ENCODE measurements at places on chromosomes 5 and 9.

DNA sequence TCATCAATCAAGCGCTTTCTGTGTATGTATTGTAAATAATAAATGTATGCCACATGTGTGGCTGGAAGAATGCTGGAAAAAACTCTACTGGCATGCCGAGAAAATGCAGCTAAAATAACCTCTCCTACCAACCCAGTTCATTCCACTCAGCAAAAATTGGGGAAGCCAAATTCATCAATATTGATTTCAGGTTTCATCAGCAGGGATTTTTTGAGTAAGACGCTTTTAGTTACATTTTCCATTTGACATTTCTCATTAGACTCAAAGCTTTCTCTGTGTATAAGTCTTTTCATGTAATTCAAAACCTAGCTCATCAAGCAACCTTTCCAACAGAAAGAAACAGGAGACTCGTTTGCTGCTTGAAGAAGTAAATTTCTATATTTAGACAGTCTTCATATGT, 338.1 kb downstream of the DMRT2 start:
- DNase-seq = no peak

DNA sequence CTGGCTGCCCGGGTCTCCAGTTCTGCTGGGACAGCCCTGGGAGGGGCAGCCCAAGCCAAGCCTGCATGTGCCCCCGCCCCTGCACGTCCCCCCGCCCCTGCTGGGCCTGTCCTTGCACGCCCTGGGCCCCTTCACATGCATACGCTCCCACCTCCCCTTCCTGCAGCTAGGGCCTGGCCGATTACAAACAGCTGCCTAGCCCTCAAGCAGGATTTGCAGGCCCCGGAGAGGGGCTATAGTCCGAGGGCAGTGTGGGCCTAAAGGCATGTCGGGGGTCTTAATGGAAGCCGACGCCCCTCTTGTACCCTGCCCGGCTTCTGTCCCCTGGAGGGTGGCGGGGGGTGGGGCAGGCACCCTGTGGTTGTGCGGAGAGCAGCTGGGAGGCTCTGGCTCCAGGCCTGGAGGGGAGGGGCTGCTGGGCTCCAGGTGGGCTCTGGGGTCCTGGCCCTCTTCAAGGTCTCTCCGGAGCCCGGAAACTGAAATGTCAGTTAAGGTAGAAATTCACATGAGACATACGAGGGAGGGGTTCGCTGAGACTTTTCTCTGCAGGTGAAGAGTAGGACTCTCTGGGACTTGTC, 16.9 kb downstream of the COL5A1 start:
- no peak for DNase-seq

- no peak for DNase-seq
Observed at GRCh38 chr9:135277219-135278201, 190.0 kb downstream of the OLFM1 start.

DNA sequence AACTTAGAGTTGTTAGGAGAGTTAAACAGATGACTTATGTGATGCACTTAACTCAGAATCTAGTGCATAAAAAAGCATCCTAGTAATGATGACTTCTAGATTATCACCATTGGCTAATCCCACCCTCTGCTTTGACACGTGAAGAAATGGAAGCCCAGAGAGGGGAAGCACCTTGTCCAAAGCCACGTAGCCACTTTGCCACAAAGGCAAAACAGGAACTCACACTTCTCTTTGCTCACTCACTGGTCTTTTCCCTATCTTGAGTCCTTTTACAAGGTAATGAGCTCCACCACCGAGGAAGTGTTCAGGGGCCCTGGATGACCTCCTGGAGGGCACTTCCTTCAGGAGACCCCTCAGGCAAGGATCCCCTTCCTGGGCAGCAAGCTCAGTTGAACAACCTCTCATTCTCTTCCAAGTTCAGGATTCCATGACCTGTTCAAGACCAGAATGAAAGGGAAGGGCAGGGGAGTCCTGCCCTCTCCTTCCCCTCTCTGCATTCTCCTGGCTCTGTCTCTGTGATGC, 89.7 kb downstream of the HRH2 start:
- DNase-seq = no peak

DNA sequence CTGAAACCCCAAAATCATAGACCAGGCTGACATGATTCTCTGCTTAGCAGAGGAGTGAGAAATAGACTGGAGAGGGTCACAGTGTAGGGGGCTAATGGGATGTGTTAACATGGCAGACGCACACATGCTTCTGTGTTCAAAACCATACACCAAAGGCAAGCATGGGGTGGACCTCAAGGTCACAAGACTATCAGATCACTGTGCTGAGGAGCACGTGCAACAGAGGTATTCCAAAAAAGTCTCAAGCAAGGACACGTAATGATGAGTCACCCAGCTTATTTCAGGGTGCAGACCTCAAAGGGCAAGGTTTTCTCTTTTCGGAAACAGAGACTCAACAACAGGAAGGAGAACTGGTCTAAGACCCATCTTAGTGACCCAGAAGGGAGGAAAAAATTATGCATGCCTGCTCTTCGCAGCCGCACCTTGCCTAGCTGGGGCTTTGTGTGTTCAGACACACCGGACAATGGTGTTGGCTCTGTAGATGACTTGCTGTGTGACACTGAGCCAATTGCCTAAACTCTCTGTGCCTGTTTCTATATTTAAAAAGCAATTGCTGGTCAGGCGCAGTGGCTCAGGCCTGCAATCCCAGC, 20.3 kb downstream of the WHRN start:
- DNase-seq = no peak

- DNase-seq = no peak
Observed at GRCh38 chr9:121261755-121262154, 6.2 kb upstream of the GSN start.

- DNase-seq = no peak
Observed at GRCh38 chr5:10679336-10679988, 81.6 kb downstream of the DAP start.

DNA sequence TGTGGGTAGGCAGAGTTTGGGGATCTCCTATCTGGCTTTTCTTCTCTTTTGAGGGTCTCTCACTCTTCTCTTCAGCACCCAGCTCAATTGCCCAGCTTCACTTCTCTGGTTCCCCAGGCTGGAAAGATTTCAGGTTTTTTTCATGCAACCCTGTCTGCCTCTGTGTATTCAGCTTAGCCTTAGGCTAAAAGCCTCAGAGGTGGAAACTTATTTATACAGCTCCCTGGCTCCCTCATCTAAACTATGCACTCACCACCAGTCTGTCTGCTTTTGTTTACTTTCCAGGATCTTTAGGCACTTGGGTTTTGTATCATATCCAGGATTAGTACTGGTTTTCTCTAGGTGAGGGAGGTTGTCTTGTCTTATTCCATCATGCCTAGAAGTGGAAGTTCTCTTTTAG, 540.2 kb upstream of the TRPC7 start:
- no peak for DNase-seq

DNA sequence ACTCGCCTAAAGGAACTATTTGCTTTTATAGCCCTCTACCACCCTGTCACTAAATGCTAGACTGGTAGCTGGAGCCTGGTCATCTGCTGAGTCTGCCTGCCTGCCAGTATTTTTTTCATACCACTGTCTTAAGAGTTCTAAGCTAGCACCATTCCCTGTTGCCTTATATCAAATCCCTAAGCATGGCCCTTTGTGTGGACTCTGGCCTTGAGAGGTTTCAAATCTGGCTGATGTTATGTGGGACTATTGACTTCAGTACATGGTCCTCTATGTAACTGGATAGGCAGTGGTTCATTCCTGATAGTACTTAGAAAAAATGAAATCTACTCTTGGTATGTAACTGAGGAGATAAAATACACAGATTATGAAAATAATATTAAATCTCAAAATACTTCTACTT, 103.5 kb downstream of the PLCXD3 start:
- DNase-seq = no peak

- DNase-seq = no peak
Observed at GRCh38 chr5:20224046-20224445, 236.0 kb upstream of the CDH18 start.

DNA sequence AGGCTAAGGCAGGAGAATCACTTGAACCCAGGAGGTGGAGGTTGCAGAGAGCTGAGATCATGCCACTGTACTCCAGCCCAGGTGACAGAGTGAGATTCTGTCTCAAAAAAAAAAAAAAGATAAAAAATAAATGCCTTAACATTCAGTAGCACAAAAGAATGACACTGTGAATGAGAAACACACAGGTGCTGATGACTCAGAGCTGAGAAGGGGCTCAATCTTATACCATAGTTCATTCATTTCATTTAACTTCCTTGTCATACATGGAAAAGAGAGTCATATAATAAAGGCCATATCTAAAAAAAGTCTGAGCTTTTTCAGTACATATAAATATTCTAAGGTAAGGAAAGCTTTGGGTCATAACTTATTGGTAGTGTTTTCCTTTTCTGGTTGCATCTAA, 40.6 kb downstream of the WWC1 start:
- no peak for DNase-seq

DNA sequence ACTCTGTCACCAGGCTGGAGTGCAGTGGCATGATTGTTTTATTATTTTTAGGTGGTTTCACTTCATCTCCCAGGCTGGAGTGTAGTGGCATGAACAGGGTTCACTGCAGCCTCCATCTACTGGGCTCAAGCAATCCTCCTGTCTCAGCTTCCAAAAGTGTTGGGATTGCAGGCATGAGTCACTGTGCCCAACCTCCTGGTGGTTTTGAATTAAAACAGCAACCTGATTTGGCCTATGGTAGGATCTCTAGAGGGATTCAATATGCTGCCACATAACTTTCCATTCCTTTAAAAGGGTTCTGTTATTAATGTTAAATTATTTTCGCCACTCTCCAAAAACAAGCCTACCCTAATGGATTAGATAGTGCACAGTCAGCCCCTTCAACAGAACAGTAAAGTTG, 9.9 kb upstream of the HSPA4 start:
- DNase-seq = no peak

DNA sequence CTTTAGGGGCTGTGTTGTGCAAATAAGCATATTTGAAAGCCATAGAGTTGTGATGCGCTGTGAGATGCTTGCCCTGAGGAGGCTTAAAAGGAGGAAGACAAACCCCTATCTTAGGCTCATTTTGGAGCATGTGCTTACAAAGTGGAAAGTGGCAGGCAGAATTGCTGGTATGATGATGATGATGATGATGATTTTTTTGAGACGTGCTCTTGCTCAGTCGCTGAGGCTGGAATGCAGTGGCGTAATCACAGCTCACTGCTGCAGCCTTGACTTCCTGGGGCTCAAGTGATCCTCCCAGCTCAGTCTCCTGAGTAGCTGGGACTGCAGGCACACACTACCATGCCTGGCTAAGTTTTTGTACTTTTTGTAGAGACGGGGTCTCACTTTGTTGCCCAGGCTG, 1.7 kb downstream of the CNOT8 start:
- no peak for DNase-seq

DNA sequence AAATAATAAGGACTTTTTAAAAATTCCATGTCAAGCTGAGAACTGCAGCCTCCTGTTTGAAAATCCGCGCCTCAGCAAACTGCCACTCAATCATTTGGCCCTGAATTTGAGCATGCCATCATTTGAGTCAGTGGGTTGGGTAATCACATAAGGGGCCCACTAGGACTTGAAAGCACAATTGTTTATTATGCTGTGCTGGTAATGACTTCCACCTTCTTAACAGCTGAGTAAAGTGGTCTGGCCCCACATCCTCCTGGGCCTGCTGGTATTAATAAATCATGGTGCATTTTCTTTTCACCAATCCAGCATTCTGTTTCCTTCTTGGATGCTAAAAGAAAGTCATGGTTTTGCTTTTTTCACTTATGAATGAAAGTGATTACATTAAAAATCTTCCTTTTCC, 103.0 kb upstream of the CTSL start:
- DNase-seq = no peak

- no peak for DNase-seq
Observed at GRCh38 chr9:94080249-94080648, 4.0 kb upstream of the PTPDC1 start.

- no peak for DNase-seq
Observed at GRCh38 chr5:160638161-160638742, 213.8 kb downstream of the ATP10B start.

- DNase-seq = no peak
Observed at GRCh38 chr9:81529556-81530193, 159.7 kb downstream of the TLE1 start.

- peak; percentile 33 for DNase-seq
Observed at GRCh38 chr5:119418606-119419100, 33.6 kb upstream of the HSD17B4 start.

GRCh38 chr5:142817949-142818431, 47.8 kb downstream of the ARHGAP26 start:
- no peak for DNase-seq

GRCh38 chr5:66596636-66597182, 516 bp downstream of the MAST4 start:
- DNase-seq = peak; percentile 22

DNA sequence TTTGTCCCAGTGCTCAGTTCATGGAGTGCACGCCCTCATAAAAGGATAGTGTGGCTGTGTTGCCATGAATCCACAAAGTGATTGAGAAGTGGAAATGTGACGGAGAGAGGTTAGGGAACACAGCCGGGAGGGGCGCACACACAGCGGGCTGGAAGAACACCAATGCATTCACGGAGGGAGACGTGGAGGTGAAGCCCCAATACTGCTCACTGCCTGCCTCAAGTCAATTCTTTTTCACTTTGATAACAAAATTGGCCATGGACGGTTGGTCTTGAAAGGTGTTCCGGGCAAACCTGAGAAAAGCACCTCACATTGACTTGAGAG, 424.1 kb downstream of the MED10 start:
- DNase-seq = no peak

DNA sequence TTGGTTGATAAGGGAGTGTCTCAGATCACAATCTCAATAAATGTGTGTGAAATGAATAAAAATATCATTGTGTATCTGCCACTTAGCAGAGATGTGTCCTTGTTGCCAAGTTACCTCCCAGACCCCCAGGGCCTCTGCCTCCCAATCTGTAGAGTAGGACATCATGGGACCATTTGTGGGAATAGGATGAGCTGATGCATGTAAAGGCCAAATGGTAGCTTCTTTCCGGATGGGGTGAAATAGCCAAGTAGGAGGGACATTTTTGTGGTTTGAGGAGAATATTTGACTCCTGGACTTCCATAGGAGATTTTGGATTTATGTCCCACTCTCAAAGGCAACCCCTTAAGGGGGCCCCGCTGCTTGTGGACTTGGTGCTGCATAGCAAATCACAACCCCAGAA, 82.6 kb upstream of the HRH2 start:
- DNase-seq = no peak

DNA sequence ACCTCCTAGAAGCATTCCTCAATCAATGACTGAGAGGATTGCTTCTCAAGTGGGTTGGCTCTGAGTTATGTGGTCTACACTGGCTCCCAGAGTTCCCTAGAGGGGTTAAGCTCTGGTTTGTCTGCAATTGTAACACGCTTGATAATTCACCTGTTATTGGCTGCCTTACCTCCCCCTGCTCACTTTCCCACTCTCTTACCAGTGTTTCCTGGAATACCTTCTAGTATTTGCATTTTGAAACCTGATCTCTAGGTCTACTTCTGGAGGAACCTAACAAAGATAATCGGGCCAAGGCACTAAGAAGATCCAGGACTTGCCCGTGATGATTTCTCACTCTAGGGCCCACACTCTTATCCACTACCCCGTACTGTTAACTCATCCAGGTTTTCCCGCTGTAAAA, 110.1 kb upstream of the MAP3K1 start:
- no peak for DNase-seq

- DNase-seq = no peak
Observed at GRCh38 chr5:34959323-34959722, 30.0 kb downstream of the DNAJC21 start.

- no peak for DNase-seq
Observed at GRCh38 chr5:17222664-17223063, 5.2 kb downstream of the BASP1 start.

- DNase-seq = no peak
Observed at GRCh38 chr9:84781458-84781857, 111.9 kb downstream of the NTRK2 start.

GRCh38 chr5:148809781-148810524, 16.5 kb upstream of the ADRB2 start:
- no peak for DNase-seq
